ENCODE measurements at places on chromosomes 2 and 18. TPM values are rescaled to one million over a fixed set of nuclear protein-coding genes. Genes with fewer than 3 reads are reported as not detected.

The RGPD3 gene
- total RNA-seq: 0.05 TPM

The TTN gene
- total RNA-seq: 4,150 TPM

The WDPCP gene
- 15.7 TPM for total RNA-seq

The RTP5 gene
- total RNA-seq: not detected

The SERPINB3 gene
- not detected for total RNA-seq

The TRIM54 gene
- 303 TPM for total RNA-seq

The CLEC4F gene
- 0.16 TPM for total RNA-seq

The HK2 gene
- total RNA-seq: 10.6 TPM

The PLCD4 gene
- total RNA-seq: 0.62 TPM

The HRH4 gene
- not detected for total RNA-seq

The ADAM23 gene
- total RNA-seq: 101 TPM

The DLGAP1 gene
- 5.4 TPM for total RNA-seq

The KLHL41 gene
- 137 TPM for total RNA-seq

The CDH19 gene
- total RNA-seq: 12.0 TPM

The DNAJC5G gene
- 1.7 TPM for total RNA-seq

The RIT2 gene
- total RNA-seq: not detected

The RFX8 gene
- total RNA-seq: 0.21 TPM

The ZNF804A gene
- total RNA-seq: not detected

The LYPD6 gene
- total RNA-seq: 0.55 TPM

The CRACDL gene
- 3.2 TPM for total RNA-seq

The GALNT14 gene
- total RNA-seq: 0.46 TPM
